ENCODE measurements at places on chromosomes 3 and 15.

DNA sequence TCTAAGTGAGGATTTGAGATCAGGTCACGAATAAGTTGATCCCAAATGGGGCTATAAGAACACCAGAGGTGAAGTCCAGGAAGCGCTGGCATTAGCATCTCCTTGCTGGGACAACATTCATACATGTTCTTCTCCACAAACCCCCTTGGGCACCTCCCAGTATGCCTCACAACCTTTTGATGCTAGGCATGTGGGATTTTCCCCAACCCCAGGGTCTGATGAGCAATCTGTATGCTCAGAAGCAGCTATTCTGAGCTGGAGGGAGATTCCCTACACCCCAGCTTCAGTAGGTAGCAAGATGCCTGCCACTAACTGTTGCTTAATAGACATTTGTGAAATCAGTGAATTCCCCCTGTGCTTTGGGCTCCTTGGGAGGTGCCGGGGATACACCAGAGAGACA is 32.2 kb downstream of the SLC6A11 start:
- DNase-seq: no peak

DNA sequence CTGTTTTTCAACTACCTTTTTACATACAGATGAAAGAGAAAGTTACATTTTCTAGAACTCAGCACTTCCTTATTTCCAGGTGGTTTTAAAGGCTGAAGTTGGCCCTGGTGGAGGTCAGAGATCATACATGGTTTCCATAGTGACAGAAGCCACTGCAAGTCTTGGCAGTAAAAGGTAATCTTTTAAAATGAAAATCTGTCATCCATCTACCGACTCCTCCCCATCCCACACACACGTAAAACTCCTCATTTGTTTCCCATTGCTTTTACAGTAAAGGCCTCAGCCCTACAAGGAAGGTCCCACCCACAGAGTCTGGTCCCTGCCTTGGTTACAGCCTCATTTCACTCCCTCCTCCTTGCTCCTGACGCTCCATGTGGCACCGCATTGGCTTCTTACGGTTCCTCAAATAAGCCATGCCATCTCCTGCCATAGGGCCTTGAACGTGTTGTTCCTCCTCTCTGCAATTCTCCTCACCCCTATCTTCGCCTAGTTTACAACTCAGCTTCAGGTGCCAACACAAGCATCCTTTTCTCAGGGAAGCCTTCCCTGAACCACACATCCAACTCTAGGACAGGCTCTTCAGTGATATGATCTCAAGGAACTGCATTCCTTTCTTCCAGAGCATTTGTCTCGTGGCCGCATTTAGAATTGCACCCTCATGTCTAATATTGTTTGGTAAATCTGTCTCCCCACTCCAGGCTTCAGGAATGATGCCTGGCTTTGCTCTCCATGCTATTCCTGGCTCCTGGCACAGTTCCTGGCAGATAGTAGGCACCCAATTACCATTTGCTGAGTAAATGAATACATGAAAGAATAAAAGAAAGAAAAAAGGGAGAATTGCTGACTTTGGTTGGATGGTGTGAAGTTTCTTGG is 2.6 kb downstream of the CYP19A1 start:
- no peak for DNase-seq

DNA sequence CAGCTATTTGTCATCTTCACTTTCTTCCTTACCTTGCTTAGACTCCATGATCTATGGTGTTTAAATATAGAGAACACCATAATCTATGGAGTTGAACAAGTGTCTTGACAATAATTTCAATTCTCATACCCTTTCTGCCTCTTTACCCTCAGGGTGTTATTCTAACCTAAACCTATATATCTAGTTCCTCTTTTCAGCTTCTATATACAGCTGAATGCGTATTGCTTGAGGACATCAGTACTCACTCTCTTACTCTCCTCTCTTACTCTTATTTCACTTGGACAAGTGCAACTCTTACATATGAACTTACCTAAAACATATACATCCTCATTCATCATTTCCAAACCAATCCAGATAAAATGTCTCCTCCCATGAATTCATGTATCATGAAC is 187.1 kb downstream of the RAP2B start:
- no peak for DNase-seq

- no peak for DNase-seq
Observed at GRCh38 chr3:16824081-16824696, 60.6 kb upstream of the PLCL2 start.

GRCh38 chr15:36334059-36334458 is 245.4 kb upstream of the CDIN1 start:
- no peak for DNase-seq

DNA sequence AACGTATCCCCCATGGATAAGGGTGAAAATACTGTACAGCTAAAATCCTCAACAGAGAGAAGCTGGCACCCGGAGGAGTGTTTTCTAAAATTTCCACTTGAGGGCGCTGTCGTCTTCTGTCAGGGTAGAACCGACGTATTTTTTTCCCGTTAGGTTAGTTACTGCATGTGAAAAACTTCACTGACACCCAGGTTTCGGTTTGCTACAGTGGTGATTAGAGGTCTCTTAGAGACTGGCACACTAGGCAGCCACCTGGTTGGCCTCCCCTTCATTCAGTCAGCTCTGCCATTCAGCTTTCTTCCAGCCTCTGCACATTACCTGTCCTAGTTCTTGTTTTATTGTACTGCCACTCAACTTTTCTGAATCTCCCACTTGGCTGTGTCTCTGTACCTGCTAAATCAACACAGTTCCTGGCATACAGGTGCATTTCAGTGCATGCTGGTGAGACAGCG is 18.4 kb downstream of the CCK start:
- peak; percentile 47 for DNase-seq

DNA sequence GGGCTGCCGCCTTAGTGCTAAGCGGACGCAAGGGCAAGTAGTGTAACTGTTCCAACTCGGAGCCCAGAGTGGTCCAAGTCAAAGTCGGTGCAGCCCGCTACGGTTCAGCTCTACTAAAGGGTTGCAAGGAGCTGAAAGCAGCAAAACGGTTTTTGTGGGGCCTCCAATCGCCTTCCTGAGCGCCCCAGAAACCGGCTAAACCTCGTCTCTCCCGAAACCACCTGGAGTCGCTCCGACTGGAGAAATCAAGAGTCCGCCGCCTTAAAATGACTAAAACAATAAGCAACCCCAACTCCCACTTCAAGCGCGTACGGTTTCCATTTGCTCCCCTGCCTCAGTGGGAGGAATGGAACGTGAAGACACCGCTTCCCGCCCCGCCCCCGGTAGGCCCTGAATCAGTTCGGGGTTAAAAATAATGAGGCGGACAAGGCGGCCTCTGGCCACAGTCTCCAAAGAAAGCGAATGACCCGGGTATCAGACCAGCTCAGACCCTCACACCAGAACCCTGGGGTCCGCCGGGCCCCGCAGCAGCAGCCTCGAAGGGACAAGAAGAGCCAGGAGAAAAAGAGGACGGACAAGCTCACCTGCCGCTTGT is 401 bp downstream of the SEC11A start:
- peak; percentile 25 for DNase-seq

GRCh38 chr15:40043927-40044716 is 5.1 kb upstream of the SRP14 start:
- DNase-seq: no peak

- no peak for DNase-seq
Observed at GRCh38 chr3:140376136-140376889, 301.6 kb upstream of the TRIM42 start.

DNA sequence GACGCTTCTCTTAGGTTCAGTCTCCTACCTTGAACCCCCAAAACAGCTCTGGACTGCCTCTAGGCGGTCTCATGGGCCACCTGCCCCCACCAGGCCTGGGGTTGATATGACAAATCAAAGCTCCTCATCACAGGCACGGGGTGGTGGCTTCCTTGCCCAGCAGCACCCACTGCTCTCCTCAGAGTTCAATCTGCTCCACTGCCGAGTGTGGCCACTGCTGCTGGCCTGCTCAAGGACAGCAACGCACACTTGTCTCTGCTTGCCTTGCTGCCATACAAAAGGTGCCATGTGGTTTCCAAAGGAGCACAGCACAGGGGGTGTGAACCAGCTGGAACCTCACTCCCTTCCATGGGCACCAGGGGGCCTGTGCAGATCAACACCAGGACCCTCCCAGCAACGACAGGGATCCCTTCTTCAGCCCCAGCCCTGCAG is 10.2 kb downstream of the KBTBD13 start:
- DNase-seq: no peak

DNA sequence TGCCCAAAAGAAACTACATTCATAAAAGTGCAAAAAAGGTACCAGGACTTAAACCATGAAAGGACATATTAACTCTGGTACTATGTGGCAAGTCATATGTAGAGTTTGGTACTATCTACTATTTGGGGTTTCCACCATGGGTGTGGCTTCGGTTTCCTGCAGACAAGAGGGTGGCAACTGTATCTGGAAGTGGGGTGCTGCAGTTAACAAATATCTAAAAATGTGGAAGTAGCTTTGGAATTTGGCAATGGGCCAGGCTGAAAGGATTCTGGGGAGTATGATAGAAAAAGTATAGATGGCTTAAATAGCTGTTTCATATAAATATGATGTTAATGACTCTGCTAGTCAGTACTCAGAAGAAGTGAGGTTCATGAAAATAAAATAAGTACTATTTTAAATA is 44.0 kb downstream of the PLSCR2 start:
- no peak for DNase-seq

- DNase-seq: no peak
Observed at GRCh38 chr3:10557781-10558373, 52.5 kb upstream of the ATP2B2 start.

GRCh38 chr3:151386056-151386455 is 1.5 kb upstream of the P2RY12 start:
- DNase-seq: no peak

DNA sequence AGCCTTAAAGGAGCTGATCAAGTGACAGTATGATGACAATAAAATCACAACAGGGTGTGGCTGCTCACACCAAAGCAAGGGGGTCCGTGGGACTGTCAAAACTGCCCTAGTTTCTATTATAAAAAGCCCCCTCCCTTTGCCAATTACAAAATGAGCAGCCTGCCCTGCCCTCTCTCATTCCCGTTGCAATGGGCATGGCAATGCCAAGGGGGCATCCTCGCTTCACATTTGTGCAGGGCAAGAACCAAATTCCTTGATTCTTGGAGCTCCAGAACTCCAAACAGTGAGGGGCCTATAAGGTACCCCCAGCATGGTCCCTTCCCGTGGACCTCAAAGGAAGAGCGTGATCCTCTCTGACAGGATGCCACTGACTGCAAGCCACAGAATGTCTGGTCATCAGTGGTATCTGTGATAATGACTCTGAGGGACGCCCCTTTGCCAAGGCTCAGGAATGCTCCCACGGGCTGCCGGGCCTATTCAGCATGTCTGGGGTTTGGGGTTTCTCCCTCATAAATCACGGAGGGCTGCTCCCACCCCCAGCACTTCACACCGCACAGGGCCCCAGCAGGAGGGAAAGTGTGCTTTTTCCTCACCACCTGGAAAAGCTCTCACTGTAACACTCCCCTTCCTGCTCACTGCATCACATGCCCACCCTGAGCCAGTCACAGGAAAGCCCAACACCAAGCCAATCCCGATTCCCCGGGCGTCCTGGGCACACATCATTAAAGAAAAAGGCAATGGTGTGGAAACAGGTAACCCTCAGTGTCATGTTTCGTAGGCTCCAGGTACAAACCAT is 105.1 kb upstream of the TRPM1 start:
- DNase-seq: no peak

- DNase-seq: no peak
Observed at GRCh38 chr15:87881026-87881425, 375.5 kb downstream of the NTRK3 start.

GRCh38 chr3:42063888-42064287 is 27.3 kb upstream of the TRAK1 start:
- DNase-seq: no peak

DNA sequence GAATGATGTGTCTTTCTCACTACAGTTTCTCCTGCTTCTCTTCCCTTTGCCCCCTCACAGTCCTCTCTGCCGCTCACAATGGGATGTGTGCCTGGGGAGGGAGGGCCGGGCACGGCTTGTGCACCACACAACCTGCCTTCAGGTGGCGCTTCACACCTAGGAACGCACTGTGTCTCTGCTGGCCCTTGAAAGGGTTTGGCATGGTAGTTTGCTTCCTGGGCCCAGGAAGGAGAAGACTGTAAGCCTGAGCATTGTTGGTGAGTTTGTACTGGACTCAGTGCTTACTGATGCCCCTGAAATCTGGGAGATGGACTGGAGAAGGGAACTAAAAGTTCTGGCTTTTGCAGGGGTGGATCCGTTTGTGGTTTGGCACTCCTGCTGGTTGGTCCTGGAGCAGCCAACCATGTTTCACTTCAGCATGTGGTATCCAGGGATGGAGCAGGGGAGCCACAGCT is 9.2 kb downstream of the ALPK3 start:
- DNase-seq: no peak

- DNase-seq: no peak
Observed at GRCh38 chr3:129756871-129757270, 136.6 kb downstream of the TMCC1 start.
